ENCODE measurements at places on chromosomes 12 and 14.

- DNase-seq: no peak
These were observed 397.8 kb downstream of the FUT8 start for GRCh38 chr14:65810322-65810721.

DNA sequence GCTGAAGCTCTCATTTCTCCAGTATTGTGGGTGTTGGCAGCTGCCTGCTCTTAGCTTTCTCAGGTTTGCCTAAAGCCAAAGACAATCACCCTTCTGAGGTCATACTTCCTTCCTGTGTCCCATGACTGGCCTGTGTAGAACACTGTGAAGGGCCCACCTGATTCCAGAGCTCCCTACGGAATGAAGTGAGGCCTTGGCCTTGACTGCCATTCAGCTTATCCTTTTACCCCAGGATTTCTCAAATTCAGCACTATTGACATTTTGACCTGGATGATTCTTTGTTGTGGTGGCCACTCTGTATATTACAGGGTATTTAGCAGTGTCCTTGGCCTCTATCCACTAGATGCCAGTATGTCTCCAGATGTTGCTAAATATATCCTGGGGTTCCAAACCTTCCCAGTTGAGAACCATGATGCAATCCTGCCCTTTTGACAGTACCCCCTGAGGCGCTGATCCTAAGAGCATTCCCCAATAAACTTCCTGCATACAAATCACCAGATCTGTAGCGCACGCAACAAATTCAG is 112.3 kb upstream of the KRR1 start:
- no peak for DNase-seq

DNA sequence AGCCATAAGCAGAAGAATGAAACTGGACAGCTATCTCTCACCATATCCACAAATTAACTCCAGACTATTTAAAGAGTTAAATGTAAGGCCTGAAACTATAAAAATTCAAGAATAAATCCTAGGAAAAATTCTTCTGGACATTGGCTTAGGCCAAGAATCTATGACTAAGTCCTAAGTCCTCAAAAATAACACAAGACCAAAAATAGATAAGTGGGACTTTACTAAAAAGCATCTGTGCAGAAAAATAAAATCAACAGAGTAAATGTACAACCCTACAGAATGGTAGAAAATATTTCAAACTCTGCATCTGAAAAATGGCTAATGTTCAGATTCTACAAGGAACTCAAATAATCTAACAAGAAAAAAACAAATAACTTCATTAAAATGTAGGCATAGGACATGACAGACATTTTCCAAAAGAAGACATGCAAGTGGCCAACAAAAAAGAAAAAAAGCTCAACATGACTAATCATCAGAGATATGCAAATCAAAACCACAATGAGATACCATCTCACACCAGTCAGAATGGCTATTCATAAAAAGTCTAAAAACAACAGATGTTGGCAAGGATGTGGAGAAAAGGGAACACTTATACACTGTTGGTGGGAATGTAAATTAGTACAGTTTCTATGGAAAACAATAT is 61.0 kb upstream of the PPFIA2 start:
- DNase-seq: no peak

- no peak for DNase-seq
These were observed 386.7 kb downstream of the ADAMTS20 start for GRCh38 chr12:43165351-43165750.

DNA sequence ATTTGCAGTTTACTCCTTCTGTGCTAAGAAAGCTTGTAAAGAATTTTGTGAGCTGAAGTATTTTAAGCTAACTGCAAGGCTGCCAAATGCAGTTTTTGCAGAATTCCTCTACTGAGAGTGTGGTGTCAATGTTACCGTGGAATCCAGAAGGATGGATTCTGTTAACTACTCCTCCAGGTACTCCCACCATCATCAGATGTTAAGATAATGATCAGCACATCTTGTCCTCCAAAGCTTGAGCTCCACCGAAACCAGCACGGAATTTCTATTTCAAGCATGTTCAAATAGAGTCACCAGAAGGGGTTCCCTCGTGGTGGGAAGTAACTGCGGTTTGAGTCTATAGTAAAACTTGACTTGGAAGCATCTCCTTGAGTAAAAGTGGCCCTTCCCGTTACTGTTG is 64.3 kb upstream of the CDKN3 start:
- DNase-seq: no peak

GRCh38 chr12:126069549-126070165 is 1004.4 kb downstream of the AACS start:
- no peak for DNase-seq

DNA sequence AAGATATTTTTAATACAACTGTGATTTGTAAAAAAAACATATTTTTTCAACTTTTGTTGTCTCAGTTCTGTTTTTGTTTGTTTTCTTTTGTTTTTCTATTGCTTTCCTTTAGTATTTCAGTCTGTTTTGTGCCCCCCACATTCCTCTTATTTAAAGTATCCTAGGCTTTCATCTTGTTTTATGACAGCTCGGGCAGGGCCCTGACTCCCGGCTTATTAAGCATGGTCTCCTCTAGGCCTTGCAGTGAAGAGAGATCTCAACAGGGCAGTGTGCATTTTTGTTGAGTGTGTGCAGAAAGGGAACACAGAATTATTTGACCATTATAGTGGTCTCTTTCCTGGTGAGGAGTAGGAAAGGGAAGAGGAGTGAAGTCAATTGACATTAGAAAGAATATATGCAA is 110.2 kb upstream of the SLC38A4 start:
- no peak for DNase-seq

DNA sequence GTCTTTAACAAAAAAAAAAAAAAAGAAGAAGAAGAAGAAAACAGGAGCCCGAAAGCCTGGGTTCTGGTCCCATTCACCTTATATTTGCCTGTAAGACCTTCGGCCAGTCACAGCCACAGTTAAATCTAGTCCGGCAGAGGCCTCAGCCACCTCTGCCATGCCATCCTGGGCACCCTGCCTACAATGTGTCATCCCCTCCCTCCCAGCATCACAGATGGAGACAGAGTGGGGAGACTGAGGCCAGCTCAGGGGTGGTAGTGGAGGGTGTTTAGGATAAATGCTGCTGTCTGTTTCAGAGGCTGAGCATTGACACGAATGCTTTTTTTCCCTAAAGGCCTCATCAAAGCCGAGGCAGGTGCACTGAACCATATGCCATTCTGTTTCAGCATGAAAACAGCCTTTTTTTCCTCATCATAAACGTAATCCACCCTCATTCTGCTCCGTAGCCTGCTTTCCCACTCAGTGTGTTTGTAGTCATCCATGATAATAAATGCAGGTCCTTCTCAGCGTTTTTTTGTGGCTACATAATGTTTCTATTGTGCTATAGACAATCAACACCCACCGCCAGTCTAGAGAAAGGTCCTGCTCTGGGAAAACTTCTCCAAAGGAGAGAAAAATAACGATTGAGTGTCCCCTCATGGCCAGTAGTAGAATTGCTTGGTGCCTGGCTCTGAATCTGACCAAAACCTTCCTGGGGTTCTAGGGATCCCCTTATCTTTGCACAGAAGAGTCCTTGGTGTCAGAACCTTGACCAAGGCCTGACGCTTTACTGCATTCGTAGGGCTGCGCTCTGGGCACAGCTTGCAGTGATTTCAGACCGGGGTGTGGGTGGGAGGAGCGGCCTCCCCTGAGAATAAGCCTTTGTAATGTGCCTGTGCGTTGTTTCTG is 41.1 kb upstream of the TSPAN9 start:
- DNase-seq: no peak

GRCh38 chr12:5546616-5547015 is 114.7 kb downstream of the NTF3 start:
- DNase-seq: no peak

DNA sequence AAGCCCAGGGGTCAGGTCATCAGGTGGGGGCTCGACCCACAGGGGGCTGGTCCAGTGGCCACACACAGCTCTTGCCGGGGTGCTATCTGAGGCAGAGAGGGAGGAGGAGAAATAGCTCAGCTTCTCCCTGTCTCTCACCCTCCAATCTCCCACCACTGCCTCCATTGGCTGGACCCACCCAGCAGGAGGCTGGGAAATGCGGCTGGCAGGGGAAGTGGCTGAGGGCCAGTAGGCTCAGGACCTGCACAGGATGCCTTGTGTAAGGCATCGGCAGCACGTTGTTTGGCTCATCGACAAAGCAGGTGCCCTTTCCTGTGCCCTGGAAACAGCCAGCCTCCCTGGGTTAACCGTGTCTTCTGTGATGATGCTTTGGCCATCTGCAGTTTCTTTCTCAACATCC is 58.8 kb upstream of the SLC24A4 start:
- no peak for DNase-seq

DNA sequence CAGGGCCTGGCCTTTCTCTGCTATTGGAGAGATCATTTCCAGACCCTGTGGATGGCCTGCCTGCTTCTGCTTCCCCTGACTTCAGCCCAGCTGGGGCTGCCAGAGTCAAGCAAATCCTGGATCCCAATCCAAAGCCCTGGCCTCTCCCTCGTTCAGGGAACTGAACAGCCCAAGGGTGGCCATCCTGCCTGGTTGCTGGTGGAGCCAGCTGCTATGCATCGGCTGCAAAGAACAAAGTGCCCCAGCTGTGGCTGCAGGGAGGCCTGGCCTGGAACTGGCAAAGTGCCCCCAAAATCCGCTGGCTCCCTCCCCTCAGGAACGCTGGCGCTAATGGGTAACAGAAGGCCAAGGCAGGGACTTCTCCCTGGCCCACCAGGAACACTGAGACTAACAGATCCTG is 56.4 kb downstream of the LRRC74A start:
- DNase-seq: no peak

DNA sequence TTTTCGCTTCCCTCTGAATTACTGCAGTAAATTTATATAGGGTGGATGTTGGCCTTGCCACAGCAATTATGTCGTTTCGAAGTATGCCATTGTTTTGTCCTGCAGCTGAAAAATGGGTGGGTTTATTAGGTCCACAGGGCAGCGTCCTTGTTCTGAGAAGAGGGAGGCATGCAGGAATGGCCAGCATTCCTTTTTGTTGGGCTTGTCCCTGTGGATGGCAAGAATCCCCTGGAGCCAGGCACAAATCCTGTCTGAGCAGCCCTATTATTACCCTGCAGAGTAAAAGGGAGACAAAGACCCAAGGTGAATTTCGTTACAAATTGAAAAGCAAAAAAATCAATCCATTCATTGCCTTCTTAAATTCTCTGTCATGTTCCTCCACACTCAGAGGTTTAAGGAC is 88.1 kb downstream of the CHST11 start:
- no peak for DNase-seq

DNA sequence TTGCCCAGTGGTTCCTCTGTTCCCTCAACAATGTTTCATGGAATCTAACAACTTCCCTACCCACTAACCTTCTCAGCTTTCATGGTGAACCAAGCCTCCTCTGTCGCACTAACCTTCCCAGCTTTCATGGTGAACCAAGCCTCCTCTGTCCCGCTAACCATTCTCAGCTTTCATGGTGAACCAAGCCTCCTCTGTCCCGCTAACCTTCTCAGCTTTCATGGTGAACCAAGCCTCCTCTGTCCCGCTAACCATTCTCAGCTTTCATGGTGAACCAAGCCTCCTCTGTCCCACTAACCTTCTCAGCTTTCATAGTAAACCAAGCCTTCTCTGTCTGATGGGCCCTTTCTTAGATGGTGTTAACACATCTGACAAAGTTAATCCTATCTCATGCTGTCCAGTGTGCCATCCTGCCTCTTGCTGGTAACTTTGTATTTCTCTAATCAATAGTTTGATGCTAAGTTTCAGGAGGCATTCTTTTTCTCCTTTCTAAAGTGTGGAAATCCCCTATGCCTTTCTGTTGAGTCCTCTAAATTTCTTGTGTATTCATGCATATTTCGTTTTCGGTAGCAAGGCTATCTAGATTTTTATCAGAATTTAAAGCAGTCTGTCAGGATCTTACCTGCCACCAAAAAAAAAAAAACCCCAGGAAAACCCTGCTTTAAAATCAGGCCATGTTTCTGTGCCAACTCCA is 26.8 kb upstream of the KCNK13 start:
- DNase-seq: no peak

- no peak for DNase-seq
These were observed 1.8 kb upstream of the COCH start for GRCh38 chr14:30872602-30873001.

DNA sequence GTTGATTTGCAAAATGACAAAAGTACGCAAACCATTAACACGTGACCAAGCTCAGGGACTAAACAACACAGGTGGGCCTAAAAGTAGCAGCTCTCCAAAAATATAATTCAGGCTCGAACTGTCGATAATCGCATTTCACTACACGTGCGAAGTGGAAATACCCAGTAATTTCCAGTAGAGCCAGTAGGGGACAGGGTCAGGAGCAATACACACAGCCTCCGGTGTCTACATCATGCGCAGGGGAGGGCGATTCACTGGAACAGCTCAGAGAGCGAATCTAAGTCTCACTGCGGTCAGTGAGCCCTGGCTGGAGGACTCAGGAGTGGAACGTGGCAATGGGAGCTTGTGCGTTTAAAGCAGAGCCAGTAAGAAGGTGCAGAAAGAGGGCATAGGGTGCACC is 40.4 kb downstream of the SETD3 start:
- no peak for DNase-seq

- DNase-seq: no peak
These were observed at the start of gene NFATC4 for GRCh38 chr14:24367514-24368211. TSS of gene NFATC4 (plus strand) at chr14:24368184. CDS start at chr14:24368341, 157 bp downstream.

DNA sequence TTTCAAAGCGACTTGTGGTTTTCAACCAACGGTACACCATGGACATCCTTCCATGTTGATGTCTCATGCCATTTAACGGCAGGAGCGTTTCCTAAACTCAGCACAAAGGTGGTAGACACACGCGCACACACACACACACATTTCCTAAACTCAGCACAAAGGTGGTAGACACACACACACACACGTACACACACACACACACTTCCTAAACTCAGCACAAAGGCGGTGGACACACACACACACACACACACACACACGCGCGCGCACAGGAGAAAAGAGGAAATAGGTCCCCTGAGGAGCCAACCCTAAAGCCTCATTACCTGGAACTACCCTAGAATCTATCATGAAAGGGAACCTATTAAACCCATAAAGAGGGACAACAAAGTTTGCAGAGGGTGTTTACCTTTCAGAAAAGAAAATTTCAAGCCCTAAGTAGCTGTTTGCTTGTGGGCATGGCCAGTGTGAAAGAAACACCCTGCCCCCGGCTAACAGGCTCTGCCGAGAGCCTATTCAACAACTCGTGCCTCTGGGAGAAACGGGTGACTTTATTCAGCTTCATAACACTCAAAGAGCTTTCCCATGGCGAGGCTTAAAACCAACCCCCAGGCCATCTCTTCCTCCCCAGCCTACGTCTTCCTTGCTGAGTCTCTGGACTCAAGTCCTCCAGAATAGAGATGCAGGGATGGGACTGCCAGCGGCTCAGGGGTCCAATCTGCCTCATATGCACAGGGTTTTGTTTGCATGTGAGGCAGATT is 31.8 kb downstream of the SLC8B1 start:
- no peak for DNase-seq

GRCh38 chr12:81354327-81354932 is 276.6 kb downstream of the ACSS3 start:
- no peak for DNase-seq

- DNase-seq: no peak
These were observed 389.6 kb upstream of the ATP2B1 start for GRCh38 chr12:90098132-90098779.

DNA sequence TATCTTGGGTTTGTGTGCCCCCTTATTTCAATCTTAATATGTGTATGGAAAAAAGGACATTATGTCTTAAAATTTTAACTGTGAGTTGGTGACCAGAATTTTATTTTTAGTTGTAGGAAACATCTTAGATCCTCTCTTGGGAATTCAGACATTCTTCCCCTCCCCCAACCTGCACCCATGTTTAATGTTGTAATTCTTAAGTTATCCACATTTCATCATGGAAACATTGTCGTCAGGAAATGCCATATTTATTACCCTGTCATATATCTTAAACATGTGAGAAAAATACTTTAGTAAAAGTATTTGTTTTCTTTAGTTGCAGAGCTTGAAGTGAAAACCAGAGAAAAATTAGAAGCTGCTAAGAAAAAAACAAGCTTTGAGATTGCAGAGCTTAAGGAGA is 30.3 kb downstream of the YEATS4 start:
- DNase-seq: no peak

- no peak for DNase-seq
These were observed 640 bp upstream of the G2E3 start for GRCh38 chr14:30558362-30558674.
